AG04450 (cell line): ENCODE measurements at places on chromosomes 2 and 18.

GRCh38 chr2:43798300-43798699 is 24.5 kb downstream of the DYNC2LI1 start:
- no peak for DNase-seq

GRCh38 chr2:66030553-66030952 is 404.4 kb upstream of the MEIS1 start:
- DNase-seq = no peak

GRCh38 chr2:48541666-48542389 is 11.9 kb downstream of the STON1 start:
- DNase-seq = no peak

DNA sequence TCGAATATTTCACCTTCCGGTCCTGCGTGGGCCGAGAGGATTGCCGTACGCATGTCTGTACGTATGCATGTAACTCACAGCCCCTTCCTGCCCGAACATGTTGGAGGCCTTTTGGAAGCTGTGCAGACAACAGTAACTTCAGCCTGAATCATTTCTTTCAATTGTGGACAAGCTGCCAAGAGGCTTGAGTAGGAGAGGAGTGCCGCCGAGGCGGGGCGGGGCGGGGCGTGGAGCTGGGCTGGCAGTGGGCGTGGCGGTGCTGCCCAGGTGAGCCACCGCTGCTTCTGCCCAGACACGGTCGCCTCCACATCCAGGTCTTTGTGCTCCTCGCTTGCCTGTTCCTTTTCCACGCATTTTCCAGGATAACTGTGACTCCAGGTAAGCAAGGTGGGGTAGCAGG is at the start of gene SERPINB5:
Gene SERPINB5 (plus strand): TSS at position 291 of the 400 bp plus-strand sequence. CDS start 7,471 bp downstream, outside the sequence.
- DNase-seq = no peak

DNA sequence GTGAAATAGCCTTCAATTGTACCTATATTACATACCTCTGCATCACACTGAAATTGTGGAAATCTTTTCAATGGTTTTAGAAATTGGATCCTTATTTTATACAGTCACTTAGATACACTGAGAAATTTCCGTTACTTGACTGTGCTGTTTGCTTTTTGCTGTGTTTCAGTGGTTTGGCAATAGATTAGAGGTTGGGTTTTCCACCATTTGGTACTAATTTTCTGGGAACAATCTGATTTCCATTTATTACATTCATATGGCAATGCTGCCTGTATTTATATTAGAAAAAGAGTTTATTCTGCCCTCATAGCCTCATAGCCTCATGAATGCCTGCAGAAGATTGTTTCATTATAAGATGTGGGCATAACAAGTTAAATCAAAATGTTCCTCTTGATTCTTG is 285.0 kb downstream of the GULP1 start:
- no peak for DNase-seq

DNA sequence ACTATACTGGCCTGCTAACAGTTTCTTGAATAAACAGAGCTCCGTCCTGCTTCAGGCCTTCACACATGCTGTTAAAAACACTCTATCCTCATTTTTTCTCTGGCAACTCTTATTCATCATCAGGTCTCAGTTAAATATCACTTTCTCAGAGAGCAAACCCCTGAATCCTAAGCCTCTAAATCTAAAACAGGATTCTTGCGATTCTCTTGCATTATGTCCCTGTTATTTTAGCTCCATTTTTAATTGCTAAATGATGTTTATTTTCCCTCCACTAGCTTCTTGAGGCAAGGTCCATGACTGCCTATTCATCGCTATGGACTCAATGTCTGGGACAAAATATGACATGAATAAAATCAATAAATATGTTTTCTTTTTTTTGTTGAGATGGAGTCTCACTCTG is 190.7 kb upstream of the SMAD7 start:
- DNase-seq = no peak

GRCh38 chr18:75574187-75574586 is 146.7 kb upstream of the SMIM21 start:
- no peak for DNase-seq

GRCh38 chr2:235951982-235952381 is 216.2 kb downstream of the GBX2 start:
- no peak for DNase-seq

DNA sequence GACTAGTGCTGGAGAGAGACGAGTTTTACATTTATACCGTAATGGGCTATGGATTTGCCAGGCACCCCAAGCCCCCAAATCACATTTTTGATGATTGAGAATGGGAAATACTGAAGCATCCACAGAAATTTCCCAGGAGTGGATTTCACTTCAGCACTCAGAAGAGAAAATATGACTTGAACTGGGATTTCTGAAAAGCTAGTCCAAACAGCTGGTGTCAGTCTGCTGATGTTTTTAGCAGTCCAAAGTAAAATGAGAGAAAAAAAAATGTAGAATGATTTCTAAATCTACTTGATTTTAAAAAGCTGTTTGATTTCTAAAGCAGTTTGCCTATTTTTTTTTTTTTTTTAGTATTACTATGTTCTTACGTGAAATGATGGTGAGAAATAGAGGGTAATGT is 105.0 kb downstream of the PLEKHM3 start:
- DNase-seq = no peak
